Caki2 (cell line): ENCODE measurements at places on chromosomes 12 and 14. TPM values are rescaled to one million over a fixed set of nuclear protein-coding genes. Genes with fewer than 3 reads are reported as not detected.
A peak's percentile ranks its signal among the peaks of the same experiment; 100 is the strongest.

The RNASE8 gene
- not detected in 2 replicates for total RNA-seq

The KRT73 gene
- total RNA-seq = 0.51 TPM in 1 of 2 replicates, not detected in the other

The TMEM233 gene
- not detected in 2 replicates for total RNA-seq

The C12orf50 gene
- total RNA-seq = not detected in 2 replicates

The BEGAIN gene
- 0.24 TPM in 1 of 2 replicates, not detected in the other for total RNA-seq

The TMTC3 gene
- 21.3 and 21.9 TPM in 2 replicates for total RNA-seq

GRCh38 chr12:63410197-63410596 is 258.1 kb downstream of the DPY19L2 start:
- no peak for DNase-seq

DNA sequence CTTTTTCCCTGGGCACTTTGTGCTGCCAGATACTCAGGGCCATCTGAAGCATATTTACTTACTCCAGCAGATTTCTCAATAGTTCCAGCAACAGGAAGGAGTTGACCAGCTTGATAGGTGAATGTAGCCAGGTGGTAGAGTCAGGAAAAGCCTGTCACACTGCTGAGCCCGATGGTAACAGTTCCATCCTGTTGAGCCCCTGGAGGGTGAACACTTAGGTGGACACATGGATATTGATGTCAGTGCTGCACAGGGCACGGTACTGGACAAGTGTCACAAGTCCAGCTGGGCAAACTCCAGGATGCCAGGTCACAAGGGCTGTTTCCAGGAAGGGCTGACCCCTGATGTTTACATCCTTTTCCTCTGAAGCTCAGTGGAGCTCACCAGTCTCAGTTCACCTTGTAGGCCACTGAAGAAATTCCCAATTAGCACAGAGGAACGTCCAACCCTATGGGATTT is 2.3 kb upstream of the SMOC1 start:
- no peak for DNase-seq

- DNase-seq = no peak
Measured at GRCh38 chr12:72036393-72036792, 97.7 kb downstream of the TPH2 start.

DNA sequence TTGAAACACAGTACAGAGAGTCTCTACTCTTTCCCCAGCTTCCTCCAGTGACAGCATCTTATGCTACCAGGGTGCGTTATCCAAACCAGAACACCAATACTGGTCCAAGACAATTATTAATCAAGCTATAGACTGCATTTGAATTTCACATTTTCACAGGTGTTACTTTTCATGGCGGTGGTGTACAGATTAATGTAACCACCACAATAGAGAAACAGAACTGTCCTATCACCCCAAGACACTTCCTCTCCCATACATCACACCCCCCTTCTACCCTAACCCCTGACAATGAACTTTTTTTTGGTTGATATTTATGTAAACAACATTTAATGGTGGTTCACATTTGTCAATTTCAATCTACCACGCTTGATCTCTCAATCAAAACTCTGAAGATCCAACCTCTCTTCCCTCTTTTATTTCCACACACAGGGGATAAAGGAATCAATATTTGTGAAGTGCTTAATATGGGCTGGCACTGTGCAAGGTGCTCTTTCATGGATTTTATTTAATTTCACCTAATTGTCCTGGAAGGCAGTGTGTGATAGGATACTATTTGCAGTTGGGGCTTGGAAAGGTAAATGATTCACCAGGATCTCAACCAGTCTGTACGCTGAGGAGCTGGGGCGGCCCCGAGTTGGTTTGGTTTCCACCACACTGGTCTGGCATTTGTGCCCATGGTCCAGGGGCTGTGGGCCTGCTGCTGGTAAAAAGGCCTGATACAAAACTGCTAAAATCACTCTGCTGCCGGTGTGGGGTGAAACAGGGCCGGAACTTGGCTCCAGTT is 54.6 kb upstream of the DICER1 start:
- DNase-seq = no peak

DNA sequence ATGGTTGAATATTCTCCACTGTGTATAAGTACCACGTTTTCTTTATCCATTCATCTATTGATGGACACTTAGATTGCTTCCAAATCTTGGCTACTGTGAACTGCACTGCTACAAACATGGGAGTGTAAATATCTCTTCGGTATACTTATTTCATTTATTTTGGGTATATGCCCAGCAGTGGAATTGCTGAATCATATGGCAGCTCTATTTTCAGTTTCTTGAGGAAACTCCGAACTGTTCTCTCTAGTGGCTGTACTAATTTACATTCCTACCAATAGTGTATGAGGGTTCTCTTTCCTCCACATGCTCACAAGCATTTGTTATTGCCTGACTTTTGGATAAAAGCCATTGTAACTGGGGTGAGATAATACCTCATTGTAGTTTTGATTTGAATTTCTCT is 623.1 kb upstream of the LRFN5 start:
- peak; percentile 7 for DNase-seq

DNA sequence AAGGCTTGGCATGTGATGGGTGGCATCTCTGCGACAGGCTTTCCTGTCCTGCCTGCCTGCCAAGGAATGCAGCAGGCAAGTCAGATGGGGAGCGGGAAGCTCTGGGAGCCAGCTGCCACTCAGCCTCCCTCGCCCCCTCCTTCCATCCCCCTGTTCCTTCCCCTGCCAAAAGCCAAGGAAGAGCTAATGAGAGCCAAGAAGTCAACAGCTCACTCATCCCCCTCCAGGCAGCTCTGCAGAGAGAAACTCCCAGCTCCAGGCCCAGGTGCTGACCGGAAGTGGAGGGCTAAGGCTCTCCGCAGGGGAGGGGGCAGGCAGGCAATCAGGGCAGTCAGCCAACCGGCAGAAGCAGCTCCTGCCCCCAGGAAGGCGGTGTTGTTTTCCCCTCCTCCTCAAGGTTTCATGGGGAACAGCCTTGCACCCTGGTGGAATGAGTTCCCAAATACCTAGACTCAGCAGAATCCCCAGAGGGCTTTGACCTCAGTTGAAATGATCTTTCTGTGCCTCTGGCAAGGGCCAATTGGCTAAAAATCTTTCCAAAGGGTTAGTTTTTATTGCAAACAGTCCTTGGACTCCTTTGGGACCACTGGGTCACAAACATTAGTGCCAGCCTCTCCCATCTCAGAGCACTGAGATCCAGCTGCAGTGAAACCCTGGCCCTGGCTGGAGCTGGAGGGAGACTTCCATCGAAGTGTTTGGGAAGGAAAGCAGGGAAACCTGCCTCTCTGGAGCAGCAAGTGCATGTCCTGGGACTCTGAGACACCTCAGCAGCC is 349.1 kb downstream of the DPF3 start:
- no peak for DNase-seq

- no peak for DNase-seq
Measured at GRCh38 chr12:63007726-63008125, 72.8 kb upstream of the PPM1H start.

DNA sequence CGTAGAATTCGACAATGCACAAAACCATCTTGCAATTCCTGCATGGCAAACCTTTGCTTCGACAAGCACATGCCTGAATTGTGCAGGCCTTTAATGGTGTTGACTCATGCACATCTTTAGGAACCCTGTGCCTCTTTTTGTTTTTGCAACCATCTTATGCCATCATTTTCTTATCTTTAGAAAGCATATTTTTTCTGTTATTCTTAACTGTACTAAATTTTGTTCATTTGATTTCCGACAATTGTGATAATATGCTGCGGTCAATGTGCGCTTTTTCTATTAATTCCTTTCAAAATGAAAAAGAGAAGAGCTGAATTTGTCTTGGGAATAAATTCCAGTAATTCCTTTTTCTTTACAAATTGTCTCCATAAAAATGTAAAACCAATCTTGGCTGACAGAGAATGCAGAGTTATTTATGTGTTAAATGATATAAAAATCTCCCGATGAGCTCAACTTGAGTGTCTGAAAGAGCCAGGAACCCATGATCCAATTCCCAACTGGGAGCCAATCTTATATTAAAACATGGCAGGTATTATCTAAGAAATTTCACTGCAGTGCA is 20.1 kb upstream of the CDK17 start:
- no peak for DNase-seq
